Mammary epithelial cell (primary cell): ENCODE measurements at places on chromosomes 7 and 10. TPM values are rescaled to one million over a fixed set of nuclear protein-coding genes. Genes with fewer than 3 reads are reported as not detected.
A peak's percentile ranks its signal among the peaks of the same experiment; 100 is the strongest.

- no peak for DNase-seq
Measured at GRCh38 chr10:26779176-26779860, 81.4 kb downstream of the ABI1 start.

- peak; percentile 82 for DNase-seq
Measured at GRCh38 chr10:30491204-30491915, 57.4 kb downstream of the MAP3K8 start.

DNA sequence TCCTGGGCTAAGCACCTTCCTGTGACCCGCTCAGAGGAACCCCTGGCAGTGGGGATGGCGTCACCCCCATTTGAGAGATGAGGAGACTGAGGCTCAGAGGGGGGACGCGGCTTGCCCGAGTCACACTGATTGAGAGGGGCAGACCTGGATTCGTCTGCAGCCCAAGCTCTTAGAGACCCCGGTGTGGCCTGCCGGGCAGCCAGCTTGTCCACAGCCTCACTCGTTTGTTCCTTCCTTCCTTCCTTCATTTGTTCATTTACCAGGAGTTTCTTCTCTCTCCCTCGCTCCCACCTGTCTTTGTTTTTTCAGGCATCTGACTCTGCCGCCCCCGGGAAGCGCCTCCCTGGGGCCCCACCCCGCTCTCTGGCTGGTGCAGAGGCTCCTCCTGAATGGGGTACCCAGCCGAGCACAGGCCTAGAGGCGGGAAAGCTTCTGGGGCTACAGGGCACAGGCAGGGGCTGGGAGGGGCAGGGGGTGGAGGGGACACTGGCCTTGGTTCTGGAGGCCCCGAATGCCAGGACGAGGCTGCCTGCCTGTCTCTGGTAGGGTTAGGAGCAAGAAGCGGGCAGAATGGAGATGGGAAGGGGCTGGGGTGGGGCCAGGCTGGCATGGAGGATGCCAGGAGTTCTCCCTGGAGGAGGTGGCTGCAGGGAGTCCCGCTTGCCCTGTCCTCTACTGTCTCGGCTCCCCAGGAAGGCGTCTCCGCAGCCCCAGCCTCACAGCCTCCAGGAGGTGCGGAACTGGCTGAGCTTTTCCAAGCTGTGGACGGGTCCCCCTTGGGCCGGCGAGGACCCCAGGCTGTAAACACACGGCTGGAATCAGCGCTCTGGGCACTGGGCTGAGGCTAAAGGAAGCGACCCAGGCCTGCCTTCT lies 91.6 kb downstream of the UNCX start:
- no peak for DNase-seq

DNA sequence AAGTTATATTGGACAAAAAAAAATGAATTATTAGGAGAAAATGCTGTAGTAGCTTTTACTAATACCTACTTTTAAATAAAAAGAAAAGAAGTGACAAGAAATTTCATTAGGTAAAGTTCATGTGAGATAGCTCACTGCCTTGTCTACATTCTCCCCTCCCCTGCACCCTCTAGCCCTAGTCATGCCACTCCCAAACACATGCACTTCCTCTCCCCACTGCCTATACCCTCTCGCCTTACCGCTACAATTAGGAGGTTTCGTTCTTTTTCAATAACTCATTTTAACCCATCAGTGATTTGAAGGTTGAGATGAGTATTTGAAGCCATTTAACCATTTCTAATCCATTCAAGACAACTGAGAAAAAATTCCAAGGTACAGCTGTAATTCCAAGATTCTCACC lies 75.3 kb downstream of the HIBADH start:
- DNase-seq: no peak

- DNase-seq: no peak
Measured at GRCh38 chr7:44541876-44542610, 913 bp upstream of the NPC1L1 start.

DNA sequence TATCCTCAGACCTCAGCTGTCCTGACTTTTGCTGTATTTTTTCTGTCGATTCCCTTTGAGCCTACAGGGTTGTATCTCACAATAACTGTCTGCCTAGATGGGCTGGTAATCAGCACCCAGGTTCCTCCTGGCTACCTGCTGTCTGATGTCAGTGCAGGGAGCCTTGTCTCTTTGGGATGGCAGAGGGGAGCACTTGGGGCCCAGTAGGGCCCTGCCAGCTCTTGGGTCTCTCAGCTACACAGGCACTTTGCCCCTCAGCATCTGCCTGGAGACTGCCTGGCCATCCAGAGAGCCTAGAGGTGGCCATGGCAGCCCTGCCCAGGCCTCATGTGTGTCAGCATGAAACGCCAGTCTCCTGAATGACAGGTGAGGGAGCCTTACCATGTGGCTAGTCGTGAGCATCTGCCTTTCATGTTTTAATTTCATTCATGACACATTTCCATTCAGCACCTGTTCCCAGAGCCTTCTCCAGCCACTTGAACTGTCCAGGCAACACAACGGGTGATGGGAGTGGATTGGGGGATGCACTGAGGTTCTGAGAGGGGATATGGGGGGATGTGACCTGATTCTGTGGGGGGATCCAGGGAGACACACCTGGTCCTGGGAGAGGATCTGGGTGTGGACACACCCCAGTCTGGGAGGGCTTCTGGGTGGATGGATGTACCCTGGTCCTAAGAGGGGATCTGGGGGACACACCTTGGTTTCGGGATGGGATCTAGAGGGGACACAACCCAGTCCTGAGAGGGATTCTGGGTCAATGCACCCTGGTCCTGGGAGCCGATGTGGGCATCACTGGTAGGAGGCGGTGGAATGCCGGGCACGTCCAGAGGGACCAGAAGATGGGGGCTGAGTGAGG lies 21.9 kb downstream of the ADCY1 start:
- DNase-seq: no peak

DNA sequence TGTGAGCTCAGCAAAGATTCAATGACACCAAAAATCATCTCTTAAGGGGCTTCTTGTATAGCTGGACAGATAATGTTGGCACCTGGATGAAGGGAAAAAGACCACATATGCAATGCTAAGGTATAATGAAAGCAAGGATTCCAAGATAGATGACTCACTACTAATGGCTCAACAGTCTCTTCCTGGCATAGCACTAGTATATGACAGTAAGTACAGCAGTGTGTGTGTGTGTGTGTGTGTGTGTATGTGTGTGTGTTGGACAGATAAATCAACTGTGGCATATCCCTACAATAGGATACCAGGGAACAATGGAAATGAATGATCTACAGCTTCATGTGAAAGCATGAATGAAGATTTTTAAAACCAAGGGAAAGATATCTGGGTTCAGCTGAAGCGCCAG lies 257.1 kb downstream of the SFMBT2 start:
- peak; percentile 48 for DNase-seq

Gene WIPF3
- 0.50 TPM for total RNA-seq
